ENCODE measurements at places on chromosomes 2 and 18.

- DNase-seq = no peak
Measured at GRCh38 chr2:218033590-218034496, 31.0 kb upstream of the TNS1 start.

DNA sequence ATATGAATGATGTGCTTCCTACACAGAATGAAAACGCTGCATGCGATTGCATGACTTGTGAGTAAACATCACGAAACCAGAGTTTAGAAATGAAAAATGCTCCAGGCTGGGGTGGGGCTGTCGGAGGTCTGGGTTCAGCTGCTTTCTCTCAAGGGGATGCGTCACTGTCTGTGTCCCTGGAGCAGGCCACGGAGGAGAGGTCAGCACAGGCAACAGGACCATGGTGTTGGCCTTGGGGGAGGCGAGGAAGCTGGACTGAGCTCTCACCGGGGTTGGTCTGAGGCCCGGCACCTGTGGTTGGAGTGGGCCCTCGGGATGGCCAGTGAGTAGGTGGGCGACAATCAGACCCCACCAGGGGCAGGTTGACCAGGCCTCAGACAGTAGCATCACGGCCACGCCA is 89.0 kb upstream of the TMEM18 start:
- DNase-seq = no peak

- DNase-seq = no peak
Measured at GRCh38 chr2:73268366-73268829, 15.9 kb downstream of the FBXO41 start.

DNA sequence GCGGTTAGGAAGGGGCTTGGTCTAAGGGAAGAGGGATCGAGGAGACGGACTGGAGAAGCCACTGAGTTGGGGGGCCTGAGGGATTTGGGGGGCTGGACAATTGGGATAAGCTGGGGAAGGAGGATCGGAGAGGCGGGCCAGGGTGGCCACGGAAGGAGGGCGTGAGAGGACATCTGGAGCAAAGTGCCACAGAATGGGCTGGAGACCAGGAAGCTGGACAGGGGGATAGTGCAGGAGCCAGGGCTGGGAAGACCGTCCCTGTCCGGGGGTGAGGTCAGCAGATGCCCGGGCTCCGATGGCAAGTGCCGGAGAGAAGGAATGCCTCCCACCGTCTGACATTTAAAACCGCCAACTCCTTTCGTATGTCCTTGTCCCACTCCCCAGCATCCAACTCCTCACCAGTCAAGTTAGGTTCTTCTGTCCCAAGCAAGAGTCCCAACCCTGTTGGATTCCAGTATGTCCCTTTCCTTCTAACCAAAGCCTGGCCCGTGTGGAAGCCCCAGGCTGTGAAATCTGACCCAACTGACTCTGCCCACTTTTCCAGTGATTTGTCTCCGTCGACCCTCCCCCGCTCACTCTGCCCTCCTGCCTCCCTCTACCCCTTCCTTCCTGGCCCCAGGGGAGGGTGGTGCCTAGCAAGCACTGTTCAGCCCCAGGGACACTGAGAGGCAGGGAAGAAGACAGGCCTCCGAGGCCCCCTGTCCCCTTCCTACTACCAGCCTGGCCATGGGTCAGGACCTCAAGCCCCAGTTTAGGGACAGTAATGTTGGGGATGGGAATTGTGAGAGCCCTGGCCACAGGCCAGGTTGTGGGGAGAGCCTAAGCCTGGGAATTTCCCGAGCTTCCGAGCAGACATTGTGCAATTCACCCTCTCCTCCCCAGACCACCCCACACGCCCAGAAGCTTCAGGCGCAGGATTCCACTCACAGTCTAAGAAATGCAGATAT is 31.5 kb upstream of the TMBIM1 start:
- DNase-seq = no peak

GRCh38 chr18:10045296-10045891 is 131.6 kb downstream of the VAPA start:
- DNase-seq = no peak

- DNase-seq = no peak
Measured at GRCh38 chr2:69592511-69592910, 51.0 kb downstream of the AAK1 start.

DNA sequence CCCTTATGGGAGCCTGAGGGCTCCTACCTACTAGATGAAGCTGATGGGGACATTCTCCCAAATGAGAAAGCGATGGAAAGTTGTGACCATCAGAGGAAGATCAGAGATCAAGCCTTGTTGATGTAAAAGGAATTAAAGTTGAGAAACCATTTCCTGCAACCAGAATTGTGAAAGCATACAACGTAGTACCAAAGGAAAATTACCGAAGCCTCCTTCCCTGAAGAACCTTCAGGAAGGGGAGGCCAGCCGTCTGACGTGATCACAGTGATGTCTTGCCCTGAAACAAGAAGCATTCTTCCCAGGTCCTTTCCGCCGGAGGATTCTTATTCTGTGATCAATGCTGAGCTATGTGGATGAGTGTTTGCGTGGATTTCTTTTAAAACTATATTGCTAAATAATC is 211.6 kb upstream of the TNP1 start:
- no peak for DNase-seq

GRCh38 chr2:8134985-8135682 is 546.7 kb upstream of the ID2 start:
- DNase-seq = no peak

DNA sequence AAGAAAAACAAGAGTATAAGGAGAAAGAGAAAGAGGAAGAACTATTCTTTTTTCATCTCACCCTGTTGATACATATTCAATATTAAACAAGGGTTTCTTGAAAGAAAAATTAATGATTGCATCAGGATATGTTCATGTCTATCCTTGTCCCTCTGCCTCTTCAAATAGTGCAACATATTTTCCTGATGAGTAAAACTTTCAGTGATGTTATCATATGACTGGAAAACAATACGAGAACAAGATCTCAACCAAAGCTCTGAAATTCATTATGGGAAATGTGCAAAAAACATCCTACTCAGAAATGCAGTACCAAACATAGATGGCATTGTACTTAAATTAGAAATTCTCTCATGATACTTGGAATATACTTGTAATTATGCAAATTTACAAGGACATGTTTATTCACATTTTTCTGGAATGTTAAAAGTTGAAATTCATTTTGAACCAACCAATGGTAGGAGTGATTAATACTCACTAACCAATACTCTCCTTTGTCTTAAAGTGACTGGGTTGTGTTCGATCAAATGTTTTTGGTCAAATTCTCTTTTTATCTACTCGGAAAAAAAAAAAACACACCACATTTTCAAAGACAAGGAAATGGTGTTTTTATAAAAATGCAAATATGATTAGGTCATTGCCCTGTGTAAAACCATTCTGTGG is 148.9 kb upstream of the GULP1 start:
- no peak for DNase-seq

GRCh38 chr18:10913919-10914318 is 235.4 kb downstream of the PIEZO2 start:
- DNase-seq = no peak

GRCh38 chr18:46171331-46171730 is 67.1 kb downstream of the HAUS1 start:
- no peak for DNase-seq

DNA sequence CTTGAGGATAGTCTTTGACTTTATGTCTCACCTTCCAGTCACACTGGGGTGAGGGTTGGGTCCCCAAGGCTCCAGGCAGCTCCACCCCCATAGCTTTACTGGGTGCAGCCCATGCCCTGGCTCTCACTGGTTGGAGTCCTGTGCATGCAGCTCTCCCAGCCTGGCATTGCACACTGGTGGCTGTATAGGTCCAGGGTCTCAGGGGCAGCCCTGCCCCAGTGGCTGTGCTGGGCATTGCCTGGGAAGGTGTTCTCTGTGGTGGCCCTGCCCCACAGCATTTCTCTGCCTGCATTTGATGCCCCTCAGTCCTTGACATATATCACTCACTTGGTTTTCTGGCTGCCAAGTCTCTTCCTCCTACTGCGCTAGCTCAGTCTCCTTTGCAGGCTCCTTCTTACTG is 21.2 kb downstream of the MPHOSPH10 start:
- DNase-seq = no peak

DNA sequence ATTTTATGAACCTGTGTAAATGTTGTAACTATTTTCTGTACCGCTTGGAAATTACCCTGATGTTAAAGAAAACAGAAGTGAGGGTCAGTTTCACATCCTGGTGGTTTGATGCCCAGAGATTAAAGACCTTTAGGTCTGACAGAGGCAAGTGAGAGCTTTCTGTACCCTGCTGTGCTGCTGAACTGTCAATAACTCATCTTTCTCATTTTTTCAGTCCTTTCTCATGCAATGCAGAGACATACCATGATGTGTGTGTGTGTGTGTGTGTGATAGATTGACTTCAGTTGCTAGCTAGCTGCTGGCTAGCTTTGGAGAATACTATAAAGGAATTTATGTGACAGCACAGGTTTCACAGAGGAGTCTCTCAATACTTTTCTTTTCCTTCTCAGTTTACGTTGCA is 2025.6 kb upstream of the LRRTM1 start:
- no peak for DNase-seq

DNA sequence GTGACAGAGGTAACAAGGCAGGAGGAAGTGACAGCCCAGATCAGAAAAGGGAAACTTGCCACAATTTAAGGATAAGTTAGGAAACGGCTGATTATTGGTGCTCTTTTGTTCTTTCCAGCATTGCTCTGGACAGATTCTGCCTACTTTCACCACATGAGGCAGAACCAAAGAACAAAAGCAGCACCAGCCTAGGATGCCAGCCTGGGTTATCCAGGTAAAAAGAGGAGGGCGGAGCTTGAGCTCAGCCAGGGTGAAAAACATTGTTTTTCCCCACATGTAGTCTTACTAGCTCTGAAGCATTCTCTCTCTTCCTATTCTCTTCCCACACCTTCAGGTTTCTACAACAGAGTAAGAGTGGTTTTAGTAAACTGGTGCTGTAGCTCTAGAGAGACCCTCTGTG is 300.5 kb downstream of the TMX3 start:
- no peak for DNase-seq

DNA sequence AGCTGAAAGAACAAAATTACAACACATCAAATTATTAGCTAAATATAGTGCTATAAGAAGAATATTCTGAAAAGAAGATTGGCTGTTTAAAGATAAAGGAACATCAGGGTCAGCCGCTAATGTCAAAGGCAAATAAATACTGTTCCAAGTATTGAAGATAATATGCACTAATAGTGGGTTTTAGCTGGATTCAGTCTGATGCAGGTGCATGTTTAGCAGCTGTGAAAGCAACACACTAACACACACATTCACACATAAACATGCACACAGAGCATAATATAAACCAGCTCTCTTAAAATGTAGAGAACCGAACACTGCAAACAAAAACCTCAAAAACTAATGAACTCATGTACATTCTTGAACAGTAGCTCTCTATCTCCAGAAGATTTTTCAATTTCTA is 634.6 kb downstream of the ERBB4 start:
- DNase-seq = no peak

DNA sequence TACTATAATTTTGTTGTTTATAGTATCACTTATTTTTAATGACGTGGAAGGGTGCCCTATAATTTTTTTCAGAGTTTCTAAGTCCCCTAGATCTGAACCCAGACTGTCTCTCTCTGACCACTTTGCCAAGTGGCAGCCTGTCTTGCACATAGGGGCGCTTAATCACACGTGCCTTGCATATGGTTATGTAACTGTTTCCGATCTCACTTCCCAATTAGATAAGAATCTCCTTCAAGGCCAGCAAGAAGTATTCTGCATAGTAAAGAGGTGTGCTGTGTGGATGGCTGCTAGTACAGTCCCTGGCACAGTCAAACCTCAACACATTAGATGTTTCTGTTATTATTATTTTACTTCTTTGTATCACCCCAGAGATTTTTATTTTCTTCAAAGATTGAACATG is 197.8 kb upstream of the SIX2 start:
- DNase-seq = no peak

GRCh38 chr2:88032070-88032702 is 15.8 kb upstream of the RNU2-63P start:
- DNase-seq = no peak

GRCh38 chr18:2853173-2853925 is 6.5 kb downstream of the EMILIN2 start:
- no peak for DNase-seq

GRCh38 chr2:27024812-27025211 is 8.0 kb upstream of the TMEM214 start:
- DNase-seq = no peak

- DNase-seq = no peak
Measured at GRCh38 chr2:158560259-158560658, 103.5 kb downstream of the PKP4 start.

DNA sequence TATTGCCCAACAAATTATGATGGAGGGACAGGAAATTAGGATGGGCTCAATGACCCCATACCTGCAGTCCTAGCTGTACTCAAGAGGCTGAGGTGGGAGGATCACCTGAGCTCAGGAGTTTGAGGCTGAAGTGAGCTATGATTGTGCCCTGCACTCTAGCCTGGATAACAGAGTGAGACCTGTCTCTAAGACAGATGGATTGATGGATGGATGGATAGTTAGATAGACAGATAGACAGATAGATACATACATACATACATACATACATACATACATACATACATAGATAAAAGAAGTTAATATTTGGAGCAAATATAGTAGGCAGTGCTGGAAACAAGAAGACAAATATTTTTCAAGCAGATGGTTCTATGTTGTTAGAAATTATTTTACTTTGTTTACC is 78.1 kb upstream of the PROKR1 start:
- DNase-seq = no peak

- no peak for DNase-seq
Measured at GRCh38 chr2:207226671-207227061, 60.9 kb upstream of the KLF7 start.

DNA sequence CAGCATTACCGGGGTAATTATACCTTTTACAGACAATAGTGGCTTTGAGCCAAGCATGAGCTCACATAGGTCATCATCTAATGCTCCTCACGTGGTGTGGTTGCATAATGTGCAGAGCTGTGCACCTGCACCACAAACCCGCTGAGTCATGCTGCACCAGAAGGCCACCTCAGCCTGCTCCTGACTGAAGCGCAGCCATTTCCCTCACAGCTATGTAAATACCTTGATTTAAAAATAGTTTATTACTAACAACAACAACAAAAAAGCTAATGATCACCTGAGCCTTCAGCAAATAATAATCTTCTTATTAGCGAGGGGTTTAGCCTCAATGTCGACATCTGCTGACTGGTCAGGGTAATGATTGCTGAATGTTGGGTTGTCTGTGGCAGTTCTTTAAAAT is 238.8 kb downstream of the MBD5 start:
- no peak for DNase-seq

GRCh38 chr2:61988462-61989366 is 83.2 kb downstream of the COMMD1 start:
- DNase-seq = no peak

- no peak for DNase-seq
Measured at GRCh38 chr18:49757513-49758262, 55.6 kb downstream of the ACAA2 start.

- no peak for DNase-seq
Measured at GRCh38 chr18:2394684-2395083, 176.6 kb downstream of the METTL4 start.

- no peak for DNase-seq
Measured at GRCh38 chr2:240786871-240787311, 33.1 kb downstream of the KIF1A start.

DNA sequence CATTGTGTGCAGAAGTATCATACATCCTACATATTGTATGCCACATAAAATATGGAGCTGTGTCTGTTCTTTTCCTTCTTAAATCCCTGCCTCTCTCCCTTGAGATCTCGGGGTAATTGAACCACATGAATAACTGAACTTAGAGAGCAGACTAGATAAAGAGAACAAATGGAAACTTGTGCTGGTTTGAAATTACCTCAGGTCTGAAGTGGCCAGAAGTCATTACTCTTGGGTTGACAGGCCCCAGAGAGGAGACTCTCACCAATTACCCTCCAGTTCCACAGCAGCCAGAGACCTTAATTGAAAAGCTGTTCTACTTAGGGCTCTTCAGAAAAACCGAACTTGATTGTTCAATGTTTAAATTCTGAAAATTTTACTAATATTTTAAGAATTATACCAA is 5.0 kb upstream of the ADAM17 start:
- no peak for DNase-seq
